COLO829 (cell line): ENCODE measurements at places on chromosomes 1 and 21.

DNA sequence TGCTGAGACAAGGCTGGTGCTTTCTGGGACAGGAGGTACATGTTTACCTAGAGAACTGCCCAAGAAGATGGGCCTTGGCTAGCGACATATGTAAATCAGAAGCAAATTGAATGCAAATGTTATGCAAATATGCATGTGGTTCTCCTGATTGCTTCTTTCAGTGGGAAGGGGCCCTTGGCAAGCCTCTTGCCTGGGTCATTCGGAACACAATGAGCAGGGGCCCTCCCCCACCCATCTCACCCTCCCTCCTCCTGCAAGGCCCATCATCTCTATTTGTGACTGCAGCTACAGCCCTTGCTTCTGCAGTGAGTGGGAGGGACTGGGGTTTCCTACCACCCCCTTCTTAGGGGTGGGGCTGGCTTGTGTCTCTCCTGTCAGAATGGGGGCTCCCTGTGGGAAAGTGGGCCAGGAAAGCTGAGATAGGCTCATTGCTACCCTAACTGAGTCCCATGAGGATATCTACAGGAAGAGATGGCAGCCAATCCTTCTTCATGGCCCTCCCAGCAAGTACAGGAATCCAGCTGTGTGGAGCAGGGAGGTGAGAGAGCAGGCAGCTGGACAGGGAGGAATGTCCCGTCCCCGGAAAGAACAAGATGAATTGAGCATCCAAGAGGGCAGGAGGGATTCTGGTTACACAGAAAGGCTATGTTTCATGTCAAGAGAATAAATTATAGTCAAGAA is 31.0 kb downstream of the FOXD2 start:
- DNase-seq: no peak

DNA sequence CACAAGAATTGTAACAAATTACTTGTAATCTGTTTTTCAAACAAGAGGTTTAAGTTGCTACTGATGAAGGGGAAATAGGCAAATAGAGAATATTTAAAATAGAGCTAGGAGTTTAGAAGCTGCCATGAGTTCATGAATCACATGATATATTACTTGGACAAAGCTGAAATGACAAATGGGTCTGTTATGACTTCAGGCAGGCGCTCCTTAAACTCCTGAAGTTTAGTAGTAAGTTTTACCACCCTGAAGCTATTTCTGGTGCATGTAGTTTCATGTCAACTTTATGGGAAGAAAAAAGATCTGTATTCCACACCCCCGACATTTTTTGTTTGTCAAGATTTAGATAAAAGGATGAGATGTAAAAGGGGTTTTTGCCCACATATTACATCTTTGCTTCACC is 58.5 kb downstream of the PLA2G4A start:
- no peak for DNase-seq

GRCh38 chr1:215645861-215646260 is 78.8 kb downstream of the KCTD3 start:
- no peak for DNase-seq

DNA sequence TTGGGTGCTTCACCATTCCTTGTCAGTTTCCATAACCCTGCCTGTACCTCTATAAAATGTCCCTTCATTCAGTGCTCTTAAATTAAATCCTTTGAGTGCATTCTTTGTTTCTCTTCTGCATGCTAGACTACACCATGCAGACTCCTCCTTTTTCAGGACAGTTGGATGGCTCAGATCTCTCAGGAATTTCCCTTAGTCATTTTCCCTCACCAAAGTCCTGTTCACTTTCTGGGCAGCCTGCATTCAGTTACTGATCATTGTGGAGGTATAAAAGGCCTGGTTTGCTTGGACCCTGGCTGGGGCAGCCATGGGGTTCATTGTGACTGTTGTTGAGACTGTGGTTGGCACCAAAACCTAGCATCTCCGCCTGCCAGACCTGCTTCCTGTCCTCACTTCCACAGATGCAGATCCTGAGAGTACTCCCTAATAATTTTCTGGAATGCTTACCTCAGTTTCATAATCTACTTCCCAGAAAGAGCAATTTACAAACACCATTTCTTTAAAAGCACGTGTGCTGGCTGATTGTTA is 88.4 kb downstream of the PDE4B start:
- DNase-seq: peak; percentile 10
